ENCODE measurements at places on chromosomes 2 and 18.

DNA sequence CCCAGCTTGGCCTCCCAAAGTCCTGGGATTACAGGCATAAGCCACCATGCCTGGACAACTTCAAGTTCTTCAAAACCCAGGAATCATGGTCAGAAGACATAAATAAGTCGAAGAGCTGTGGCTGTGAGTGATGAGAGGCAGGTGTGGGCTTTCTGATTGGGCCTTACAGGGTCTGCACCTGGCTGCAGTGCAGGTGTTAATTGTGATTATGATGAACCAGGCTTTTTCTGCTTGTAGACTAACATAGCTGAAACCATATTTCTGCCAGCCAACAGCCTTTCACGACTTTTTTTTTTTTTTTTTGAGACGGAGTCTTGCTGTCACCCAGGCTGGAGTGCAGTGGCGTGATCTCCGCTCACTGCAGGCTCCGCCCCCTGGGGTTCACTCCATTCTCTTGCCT is 14.9 kb upstream of the DTNB start:
- no peak for DNase-seq

DNA sequence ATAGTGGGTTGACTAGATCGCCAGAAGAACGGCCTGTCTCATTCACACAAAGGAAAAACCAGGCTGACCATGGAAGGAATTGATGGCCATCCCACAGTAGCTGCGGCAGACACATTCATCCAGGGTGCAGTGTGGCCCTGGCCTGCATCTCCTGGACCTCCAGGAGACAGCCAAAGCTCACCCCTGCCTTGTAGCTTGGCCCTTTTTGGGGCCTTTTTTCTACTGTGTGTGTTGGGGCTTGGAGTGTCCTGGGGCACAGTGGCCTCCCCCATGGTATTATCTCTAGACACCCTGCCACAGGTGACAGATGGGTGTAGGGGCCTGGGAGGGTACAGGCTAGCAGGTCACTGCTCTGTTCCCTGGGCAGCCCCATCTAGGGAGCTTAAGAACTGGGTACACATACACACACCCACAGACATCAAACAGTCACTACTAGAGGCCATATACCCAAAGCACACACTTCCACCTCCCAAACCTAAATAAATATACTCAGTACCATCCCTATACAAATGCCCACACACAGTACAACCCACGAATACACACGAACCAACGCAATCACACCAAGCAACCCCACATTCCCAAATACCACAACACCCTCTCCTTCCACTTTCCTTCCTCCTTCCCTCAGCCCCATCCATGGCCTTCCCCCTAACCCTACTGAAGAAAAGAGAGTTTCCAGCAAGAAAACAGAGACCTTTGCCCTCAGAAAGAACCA is 8.6 kb downstream of the EN1 start:
- DNase-seq: no peak

DNA sequence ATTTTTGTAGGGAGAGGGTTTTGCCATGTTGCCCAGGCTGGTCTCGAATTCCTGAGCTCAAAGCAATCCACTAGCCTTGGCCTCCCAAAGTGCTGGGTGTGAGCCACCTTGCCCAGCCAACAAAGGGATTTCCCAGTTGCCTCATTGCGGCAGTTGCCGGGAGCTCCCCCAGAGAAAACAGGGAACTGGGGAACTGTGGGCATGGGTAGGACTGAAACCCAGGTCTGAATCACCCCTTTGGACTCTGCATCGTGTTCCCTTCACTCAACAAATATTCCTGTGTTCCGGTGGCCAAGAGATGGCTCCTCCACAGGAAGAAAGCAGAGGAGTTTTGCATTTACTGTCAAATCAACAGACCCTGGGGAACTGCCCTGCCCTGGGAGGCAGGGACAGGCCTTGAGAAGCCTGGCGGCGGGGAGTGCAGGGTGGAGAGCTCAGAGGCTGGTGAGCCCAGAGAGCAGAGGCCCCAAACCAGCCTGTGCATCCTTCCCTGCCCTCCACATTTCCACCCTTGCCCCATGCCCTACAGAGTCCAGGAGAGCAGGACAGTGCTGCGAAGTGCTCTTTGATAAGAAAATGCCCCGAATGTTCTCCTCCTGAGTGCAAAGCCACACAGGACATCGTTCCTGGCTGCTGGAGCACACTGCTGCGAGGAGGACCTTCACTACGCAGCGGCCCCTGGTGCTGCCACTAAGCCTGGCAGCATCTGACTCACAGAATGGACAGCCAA is 24.9 kb downstream of the MYO7B start:
- DNase-seq: no peak

- no peak for DNase-seq
Measured at GRCh38 chr2:132466428-132467028, 49.9 kb downstream of the GPR39 start.

DNA sequence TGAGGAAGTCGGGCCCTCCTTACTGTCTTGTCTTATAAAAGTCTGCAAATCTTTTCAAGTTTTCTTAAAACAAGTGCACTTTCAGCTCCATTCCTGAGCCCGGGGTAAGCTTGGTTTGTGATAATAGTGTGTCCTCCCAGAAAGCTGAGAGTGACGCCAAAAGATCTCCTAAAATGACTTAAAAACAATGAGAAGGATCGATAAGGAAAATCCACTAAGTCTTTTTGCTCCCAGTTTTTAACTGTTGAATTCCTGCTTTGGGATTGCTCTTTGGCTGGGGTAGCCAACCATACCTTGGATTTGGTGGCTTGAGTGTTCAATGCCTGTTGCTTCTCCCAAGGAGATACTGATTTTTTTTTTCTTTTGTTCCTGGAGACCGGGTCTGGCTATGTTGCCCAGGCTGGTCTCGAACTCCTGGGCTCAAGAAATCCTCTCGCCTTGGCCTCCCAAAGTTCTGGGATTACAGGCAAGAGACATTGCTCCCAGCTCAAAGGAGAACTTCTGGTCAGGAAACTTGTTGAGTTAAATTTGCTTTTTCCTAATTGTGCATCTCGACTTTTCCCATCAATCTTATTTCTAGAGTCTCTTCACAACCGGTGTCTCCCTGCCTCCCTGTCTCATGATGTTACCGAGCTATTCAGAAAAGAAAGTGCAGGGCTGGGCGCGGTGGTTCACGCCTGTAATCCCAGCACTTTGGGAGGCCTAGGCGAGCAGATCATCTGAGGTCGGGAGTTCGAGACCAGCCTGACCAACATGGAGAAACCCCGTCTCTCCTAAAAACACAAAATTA is 3.0 kb downstream of the TGIF1 start:
- no peak for DNase-seq

DNA sequence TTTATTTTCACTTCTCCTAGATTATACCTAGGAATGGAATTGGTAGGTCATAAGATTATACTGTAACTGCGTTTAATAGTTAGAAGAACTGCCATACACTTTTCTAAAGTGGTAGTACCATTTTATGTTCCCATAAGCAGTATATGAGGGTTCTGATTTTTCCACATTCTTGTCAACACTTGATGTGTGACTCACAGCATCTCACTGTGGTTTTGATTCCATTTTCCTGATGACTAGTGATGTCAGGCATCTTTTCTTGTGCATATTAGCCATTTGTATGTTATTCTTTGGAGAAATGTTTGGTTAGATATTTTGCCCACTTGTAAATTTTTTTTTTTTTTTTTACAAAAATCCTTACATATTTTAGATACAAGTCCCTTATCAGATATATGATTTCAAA is 2.3 kb downstream of the DCAF17 start:
- DNase-seq: no peak

DNA sequence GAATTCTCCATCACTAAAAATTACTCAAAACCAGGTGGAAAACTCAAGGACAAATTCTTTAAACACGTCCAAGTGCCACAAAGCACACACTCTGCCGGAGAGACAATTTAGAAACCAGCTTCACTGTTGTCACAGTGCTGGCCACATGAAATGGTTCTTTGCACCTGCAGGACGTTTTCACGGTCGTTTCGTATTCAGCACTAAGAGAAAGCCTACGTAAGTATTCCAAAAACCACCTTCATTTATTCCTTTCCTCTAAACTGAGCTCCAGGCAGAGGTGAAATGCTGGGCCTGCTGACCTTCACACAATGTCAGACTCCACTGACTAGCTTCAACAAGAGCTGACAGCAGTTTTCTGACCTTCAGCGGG is 680 bp downstream of the ATP5F1A start:
- no peak for DNase-seq

GRCh38 chr2:121398853-121399252 is 113.9 kb upstream of the TFCP2L1 start:
- DNase-seq: no peak

DNA sequence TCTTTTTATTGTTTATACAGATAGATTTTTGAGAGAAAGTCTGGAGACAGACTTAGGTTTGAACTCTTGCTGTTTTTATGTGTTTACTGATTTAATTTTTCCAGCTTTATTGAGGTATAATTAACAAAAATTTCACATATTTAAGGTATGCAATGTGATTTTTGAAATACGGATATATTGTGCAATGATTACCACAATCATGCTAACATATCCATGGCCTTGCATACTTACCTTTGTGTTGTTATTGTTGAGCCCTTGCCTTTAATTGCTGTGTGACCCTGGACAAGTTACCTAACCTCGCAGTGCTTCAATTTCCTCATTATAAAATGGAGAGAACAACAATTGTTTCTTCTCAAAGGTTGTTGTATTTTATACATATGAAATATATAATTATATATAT is 13.9 kb upstream of the RBMS1 start:
- DNase-seq: no peak

- DNase-seq: no peak
Measured at GRCh38 chr2:178993788-178994187, 56.1 kb downstream of the CCDC141 start.

- no peak for DNase-seq
Measured at GRCh38 chr18:65352186-65352585, 398.6 kb upstream of the CDH7 start.

DNA sequence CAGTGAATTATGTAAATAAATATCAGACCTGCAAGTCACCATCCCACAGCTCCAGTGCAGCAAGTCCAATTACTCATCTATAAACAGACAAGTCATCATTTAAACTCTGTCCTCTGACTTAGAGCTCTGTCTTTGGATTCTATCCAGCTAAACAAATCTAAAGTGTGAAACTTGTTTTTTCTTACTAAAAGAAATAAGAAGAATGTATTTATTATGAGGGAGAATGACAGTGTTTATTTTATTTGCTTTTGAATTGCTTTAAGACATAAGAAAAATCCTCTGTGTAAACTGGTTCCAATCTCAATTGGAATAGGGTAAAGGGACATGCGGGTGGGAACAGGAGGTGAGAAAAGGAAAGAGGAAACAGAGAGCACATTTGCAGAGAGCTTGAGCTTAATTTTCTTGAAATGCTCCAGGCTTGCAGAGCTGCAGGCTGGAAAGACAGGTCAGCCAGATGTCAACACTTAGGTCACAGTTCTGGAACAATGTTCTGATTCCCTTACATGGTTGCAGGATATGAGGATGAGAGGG is 355.8 kb downstream of the MEIS1 start:
- DNase-seq: no peak

DNA sequence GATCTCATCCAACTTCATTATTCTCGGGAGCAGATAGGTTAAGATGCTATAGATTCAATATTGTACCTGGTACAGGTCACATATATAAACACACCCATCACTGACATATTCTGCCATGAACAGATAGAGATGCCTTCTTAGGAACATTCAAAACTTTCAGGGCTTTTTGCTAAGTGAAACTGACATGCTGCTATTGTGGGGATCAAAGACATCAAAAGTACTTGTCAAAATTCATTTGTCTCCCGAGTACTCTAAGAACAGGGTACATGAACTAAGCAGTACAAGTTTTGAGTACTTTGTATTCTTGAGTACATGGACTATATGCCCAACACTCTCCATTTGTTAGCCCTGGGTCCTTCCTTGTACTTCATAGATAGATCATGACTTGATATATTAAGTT is 173.5 kb downstream of the FSHR start:
- no peak for DNase-seq

- DNase-seq: no peak
Measured at GRCh38 chr2:154132827-154133226, 261.1 kb downstream of the GALNT13 start.

Data from effector CD4-positive, alpha-beta T cell (primary cell).